ENCODE measurements at places on chromosomes 2 and 18.

DNA sequence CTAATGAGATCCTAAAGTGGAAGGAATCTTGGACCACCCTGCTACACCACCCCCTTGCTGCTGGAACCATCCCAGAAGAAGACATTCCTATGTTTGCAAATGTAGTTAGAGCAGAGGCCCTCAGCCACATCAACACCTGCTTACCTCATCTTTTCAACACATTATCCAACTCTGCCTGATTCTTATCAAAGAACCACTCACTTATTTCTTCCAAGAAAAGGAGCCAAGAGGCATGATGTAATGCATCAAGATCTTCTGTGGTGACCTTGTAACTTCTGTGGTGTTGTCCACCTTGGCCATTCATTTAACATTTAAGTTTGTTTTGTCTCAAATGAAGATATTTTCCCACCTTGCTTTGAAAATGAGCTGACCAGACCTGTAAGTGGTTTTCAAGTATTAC lies 338.1 kb downstream of the CTNNA2 start:
- no peak for DNase-seq

DNA sequence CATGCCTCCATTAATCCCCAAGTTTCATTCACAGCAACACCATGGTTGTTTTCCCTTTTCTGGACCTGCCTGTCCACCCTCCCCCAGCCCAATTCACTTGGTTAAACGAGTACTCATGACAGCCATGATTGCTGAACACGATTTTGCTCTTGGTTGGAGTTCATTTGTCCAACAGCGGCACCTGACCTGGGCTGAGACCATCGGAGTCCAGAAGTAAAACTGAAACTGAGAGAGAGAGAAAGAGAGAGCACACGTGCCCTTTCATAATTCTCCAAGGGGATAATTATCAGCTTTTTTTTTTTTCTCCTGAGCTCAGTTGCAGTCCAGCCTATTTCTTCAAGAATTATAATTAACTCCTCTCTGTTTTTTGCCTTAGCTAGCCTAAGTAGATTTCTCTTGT lies 13.7 kb upstream of the KIF5C start:
- no peak for DNase-seq

DNA sequence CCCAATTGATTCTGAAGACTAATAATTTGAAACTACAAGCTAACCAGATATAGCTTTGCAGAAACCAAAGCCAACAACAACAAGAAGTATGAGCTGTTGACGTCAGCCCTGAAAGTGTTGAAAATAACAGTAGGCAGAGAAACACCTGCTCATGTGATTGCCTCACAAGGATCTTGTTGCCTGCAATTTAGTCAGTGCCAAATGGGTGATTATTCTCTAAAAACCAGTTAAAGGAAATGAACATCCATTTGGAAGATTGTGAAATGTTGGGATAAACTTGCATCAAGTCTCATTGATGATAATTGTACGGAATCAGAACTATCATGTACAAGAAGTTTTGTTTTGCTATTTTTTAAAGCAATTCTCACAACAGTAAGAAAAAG lies 2.8 kb downstream of the CYTIP start:
- DNase-seq: no peak

DNA sequence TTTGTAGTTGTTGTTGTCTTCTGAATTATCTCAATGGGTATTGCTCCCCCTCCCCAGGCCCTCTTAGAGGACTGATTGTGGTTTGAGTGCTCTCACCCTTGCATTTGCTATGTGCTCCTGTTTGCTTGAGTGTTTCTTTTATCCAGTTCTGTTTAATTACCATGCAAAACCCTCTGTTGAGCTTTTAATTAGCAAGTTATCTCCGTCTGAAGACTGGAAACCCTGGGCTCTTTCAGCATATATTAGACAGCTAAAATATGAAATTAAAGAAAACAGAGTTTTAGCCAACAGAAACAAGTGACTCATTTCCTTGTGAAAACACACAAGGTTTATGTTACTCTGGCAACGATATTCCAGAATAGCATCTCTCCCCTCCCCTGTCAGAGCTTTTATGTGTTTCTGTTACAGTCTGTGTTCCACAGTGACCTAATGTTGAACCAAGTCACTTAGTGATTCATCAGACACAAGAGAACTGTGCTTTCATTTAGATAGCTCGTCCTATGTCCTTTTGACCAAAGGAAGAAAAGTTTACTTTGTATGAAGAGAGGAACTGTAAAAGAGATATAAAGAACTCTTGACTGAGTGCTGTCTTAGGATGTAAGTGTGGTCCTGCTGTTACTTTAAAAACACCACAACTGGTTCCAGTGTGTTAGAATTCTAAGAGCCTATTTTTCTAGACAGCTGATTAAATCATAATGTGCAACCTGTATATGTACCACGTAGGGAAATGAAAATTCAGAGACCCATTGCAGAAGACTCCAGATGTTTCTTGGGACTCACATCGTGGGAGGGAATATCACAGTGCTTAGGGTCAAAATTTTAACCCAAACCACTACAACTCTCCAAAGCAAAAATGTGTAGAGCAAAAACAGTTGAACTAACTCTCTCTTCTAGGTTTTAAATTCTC lies 172.8 kb upstream of the RBMS1 start:
- peak; percentile 82 for DNase-seq

- DNase-seq: no peak
Observed at GRCh38 chr2:119293900-119294299, 70.3 kb downstream of the STEAP3 start.

DNA sequence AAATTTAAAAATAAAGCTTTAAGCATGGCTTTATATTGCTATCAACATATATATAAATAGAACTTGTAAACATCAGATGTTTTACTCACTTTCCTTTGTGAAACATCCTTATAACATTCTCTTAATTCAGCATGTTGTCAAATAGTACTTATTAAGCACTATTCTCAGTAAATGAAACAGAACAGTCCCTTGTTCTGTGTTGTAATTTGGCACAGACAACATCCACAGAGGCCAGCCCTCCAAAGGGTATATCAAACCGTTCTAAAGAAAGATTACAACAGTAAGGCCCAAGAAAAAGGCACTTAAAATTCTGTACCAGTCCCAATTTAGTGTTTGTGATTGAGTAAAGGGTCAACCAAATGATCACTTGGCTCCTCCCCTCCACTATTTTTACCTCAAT lies 46.0 kb downstream of the GAREM1 start:
- no peak for DNase-seq

- peak; percentile 82 for DNase-seq
Observed at GRCh38 chr2:1731963-1732768, 12.1 kb downstream of the PXDN start.

DNA sequence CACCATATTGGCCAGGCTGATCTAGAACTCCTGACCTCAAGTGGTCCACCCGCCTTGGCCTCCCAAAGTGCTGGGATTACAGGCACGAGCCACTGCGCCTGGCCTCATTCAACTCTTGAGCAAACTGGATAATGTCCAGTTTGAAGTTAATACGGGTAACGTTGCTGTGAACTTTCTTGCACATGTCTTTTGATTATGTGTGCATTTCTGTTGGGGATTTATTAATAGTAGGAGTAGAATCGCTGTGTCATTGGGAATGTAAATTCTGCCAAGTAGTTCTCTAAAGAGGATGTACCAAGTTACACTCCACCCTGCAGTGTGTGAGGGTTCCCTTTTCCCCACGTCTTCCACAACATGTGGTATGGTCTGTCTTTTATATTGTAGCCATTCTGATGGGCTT lies 6.2 kb downstream of the IMPA2 start:
- DNase-seq: peak; percentile 46

All from GM03348 (cell line).